ENCODE measurements at places on chromosomes 2 and 18.

DNA sequence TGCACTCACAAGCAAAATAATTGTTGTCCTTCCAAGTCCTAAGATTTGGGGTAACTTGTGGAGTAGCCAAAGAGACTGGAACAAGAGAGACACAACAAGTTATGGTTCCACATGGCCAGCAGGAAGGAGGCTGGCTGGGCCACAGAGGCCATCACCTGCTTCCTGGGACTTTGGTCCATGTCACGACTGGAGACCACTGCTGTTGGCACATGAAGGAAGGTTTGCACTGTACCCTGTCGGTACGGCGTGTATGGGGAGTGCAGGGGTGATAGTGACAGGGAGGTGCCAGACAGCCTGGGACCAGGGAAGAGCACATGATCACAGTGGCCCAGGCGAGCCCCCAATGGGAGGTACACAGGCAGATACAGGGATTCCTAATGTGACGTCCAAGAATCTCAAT lies 15.5 kb downstream of the SLC66A2 start:
- DNase-seq: no peak

GRCh38 chr18:79117788-79118187 lies 48.6 kb downstream of the ATP9B start:
- DNase-seq: no peak

DNA sequence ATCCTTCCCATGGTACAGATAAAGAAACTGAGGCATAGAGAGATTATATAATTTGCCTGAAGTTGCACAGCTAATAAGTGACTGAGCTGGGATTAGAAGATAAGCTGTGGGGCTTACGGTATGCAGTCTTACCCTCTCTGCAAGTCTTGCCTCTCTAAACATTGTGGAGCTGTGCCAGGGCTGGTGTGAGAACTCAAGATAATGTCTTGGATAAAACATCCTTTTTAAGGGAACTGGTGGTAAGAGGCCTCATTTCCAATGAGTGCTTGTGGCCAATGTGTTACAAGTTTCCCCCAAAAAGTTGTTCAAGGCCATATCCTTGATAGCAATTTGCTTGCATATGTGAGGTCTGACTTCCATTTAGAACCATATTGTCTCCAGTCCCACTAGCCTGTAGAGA lies 84.3 kb upstream of the ETAA1 start:
- no peak for DNase-seq

GRCh38 chr2:24456599-24457556 lies 34.2 kb upstream of the NCOA1 start:
- no peak for DNase-seq

GRCh38 chr18:44521668-44522022 lies 159.0 kb upstream of the SETBP1 start:
- DNase-seq: no peak

GRCh38 chr18:26875040-26875654 lies 9.6 kb upstream of the AQP4 start:
- no peak for DNase-seq

DNA sequence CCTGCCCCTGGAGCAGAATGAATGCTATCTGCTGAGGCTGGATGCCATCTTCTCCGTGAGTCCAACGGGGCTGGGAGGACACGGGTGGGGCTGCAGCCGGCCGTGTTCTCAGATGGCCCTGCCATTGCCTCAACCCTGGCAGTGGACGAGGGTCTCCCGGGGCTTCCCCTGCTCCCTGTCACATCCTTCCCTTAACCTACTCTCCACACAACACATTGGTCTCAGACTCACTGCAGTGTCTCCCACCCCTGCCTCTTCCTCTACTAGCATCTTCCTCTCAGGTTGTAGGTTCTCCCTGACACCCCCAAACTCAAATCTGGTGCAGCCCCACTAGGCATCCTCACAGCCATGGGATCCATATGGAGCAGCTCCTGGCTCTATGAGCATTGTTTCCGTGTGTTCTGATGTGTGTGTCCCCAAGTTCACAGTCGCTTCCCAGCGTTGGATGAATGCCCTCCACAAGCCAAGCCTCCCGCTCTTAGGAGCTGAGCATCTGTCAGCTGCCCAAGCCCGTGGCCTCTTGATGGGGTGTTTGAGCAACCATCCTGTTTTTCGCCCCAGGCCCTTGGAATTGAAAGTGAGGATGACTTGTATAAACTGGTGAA lies 27.8 kb downstream of the OTOF start:
- no peak for DNase-seq

DNA sequence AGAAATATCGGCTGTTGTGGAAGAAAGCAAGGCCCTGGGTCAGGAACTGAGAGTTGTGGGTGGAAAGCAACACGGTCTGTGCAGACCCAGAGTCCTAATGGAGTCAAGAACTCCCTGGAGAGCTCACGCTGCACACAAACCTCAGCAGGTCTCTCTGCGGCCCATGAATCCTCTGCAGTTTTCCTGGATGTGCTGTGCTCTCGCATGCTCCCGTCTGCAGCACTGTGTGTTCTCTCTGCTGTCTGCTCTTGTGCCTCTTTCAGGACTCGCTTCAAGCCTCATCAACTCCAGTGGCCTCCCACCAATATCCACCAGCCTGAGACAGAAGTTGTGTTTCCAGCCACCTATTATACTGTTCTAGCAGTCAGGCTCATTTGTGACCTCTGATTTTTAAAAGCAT lies 24.3 kb downstream of the RNU4ATAC start:
- no peak for DNase-seq

GRCh38 chr2:55371376-55371775 lies 48.3 kb downstream of the CCDC88A start:
- no peak for DNase-seq

GRCh38 chr2:189454009-189454408 lies 12.7 kb downstream of the WDR75 start:
- no peak for DNase-seq

Data from Caco-2 (cell line).